ENCODE measurements at places on chromosomes 2 and 18.

GRCh38 chr18:22485808-22486244 is 68.1 kb upstream of the CTAGE1 start:
- no peak for DNase-seq

GRCh38 chr2:15377202-15377601 is 183.9 kb downstream of the NBAS start:
- no peak for DNase-seq

DNA sequence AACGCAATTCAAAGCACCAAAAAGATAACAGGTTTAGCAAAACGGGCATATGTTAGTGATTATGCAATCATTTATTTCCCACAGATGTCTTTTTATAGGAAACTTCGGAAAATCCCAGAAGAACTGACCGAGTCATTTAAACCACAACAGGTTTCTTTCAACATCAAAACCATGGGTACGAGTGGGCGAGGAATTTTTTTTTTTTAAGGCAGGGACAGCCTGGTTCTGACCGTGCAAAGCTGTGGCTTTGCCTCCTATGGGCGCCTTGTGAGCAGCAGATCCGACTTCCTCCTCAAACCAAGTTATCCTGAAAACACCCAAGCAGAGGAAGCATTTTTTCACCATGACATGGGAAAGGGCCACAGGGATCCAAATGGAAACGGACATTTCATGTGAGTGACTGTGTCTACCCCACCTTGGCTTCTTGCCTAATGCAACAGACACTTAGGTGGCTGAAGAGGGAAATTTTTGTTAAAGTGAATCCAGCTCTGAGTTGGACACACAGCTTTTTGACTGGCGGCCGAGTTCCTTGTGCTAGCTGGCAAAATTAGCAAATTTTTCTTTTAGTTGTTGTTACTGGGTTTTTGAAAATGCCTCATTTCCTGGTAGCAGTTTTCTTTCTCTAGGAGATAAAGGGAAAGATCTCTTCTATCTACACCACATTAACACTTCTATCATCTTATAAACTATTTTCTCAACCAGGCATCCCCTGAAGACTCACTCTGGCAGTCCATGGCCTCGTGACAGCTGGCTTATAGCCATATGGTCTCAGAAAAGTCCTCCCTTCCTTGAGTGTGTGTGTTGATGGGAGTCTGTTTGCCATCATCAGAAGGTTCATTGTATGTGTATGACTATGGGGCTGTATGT is 487.4 kb upstream of the ZEB2 start:
- DNase-seq = no peak

- no peak for DNase-seq
These were observed 136.8 kb upstream of the EPHA4 start for GRCh38 chr2:221708902-221709301.

DNA sequence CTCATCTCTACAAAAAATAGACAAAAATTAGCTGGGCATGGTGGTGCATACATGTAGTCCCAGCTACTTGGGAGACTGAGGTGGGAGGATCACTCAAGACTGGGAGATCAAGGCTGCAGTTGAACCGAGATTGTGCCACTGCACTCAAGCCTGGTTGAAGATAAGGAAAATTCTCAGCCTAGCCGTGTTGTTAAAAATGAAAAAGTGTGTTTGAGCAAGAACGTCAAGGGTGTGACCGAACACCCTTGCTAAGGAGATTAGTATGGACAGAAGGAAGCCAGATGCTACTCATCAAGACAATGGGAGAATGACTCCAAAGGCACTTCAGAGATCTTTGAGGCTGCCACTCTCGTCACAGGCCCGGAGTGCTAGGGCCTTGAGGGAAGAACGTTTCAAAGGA is 70.0 kb upstream of the NDUFV2 start:
- no peak for DNase-seq

DNA sequence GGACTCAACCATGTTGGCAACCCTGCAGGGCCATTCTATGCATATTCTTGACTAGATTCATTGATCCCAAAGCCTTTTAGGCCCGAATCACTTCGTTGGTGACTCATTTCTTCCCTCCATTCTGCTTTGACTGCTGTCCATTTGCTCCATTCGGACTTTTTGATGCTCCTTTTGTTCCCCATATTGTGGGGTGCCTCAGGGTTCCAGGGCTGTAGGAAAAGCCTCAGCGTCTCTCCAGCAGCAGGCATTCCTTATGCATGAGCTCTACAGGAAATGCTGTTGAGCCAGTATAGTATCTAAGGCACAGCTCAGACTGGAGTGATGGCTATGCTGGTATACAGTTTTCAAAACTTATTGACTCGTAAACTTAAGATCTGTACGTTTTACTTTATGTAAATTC is 292.6 kb downstream of the PRKCE start:
- DNase-seq = no peak
